Stimulated activated CD4-positive, alpha-beta T cell treated with anti-CD3 and anti-CD28 coated beads, Interleukin-4, amount 100 ng/mL, for 1 hour (primary cell): ENCODE measurements at places on chromosomes 1 and 21.

DNA sequence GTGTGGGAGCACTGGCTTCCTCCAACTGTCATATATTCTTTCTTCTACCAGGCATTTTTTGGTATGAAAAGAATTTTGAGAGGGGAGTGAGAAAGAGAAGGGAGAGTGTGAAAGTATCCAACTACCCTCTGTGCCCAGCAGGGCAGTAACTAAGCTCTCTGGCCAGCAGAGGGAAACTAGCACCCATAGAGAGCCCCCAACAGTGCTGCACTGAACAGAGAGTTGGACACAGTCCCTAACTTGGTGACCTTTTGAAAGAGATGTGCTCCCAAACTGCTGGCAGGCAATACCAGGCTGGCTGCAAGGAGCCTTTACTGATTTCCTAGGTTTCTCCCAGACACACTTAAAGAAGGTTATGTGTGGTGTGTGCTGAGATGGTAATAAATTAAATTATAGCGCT is 118.8 kb upstream of the PBX1 start:
- no peak for DNase-seq

DNA sequence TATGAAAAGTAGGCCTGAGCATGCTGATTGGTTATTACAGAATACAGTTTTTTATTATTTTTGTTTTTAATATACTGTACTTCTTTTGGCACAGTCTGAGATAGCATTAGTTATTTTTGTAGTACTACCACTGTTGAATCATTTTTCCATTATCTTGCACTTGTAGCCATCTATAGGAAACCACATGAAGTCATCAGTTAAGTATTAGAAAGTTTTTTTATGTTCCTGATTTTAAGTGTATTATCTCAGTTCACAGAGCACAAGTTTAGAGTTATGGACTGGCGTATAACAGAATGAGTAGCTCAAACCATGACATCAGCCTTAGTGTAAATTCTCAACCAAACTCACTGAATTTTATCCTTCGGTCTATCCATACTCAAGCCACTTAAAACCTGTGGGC is 22.8 kb downstream of the DHX9 start:
- DNase-seq = no peak

DNA sequence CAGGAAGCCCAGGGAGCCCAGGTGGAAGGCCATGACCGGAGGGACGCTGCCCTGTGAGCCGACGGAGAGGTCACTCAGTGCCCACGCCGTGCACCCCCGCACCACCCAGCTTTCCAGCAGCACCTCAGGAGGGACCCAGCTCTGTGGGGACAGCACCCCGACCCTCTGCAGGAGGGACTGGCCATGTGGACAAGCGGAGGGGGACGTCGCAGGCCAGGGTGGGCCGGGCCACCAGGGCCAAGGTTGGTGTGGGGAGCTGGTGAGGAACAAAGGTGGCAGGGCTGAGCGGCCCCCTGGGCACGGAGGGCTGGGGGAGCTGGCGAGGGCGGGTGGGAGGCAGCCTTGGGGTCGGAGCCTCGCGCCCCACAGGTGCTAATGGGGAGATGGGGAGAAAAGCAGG is 22.8 kb downstream of the NADK start:
- no peak for DNase-seq

DNA sequence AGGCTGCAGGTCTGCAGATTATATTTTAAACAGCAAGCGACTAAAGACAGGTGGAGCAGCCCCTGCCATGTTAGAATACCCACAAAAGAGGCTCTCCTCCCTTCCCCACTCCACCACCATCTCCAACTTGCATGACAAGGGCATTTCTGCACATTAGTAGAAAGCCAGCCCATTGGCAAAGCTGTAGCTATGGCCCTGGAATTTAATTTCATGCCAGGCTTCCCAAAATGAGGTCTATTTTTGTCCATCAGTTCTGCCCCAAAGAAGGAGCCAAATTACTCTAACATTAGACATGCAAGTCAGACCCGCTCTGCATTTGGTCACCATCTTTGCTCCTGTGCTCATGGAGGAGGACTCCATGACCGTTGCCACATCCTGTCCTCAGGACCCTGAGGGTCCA is 115.2 kb downstream of the LAMC2 start:
- no peak for DNase-seq

GRCh38 chr1:154975409-154976059 is 1.1 kb downstream of the CKS1B start:
- peak; percentile 63 for DNase-seq

DNA sequence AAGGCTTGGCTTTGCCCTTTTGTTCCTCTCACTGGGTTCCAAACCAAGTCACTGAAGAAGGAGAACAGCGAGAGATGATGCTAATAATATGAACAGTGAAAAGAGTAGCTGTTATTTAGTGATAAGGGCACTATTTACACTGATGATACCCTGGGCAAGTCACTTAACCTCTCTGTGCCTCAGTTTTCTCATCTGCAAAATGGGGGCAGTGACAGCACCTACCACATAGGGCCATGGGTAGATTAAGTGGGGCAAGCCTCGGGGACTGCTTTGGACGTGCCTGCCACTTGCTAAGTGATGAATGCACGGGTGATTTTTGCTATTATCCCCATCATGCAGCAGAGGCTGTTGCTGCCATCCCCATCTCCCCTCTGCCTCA is 9.2 kb downstream of the ATP13A2 start:
- no peak for DNase-seq

DNA sequence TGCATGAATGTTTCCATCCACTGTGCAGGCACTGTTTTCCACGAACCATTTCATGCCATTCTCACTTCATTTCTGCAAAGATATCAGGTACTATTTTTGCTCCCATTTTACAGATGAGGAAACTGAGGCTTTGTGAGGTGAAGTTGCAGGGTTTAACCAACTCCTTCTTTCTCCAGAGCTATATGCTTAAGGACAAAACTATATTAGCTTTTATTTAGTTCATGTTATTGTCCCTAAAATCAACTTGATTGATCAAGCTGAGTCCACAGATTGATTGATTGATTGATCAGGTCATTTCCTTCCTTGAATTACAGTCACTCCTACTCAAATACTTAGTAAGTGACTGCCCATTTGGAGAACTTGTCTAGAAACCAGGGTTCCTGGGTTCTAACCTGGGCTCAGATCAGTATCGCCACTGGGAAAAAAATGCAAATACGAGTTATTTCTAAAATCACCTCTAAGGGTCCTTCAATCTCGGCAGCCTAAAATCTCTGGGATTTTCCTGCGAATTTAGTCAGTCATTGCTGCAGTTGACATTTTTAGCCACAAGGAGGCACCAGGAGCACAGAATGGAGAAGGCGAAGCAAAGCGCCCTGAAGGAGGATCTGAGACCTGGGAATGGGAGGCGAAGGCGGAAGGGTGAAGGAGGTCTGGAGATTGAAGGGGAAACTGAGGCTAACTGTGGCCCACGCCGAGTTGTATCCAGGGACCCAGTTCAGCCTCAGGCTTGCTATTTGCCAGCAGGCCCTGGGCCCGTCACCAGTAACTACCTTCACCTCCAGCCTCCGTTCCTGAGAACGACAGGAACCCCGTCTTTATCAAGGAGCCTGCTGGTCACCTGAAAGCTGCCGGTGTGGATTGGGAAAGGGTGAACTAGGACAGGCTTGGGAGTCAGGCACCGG is 14.3 kb upstream of the MUL1 start:
- DNase-seq = peak; percentile 56

DNA sequence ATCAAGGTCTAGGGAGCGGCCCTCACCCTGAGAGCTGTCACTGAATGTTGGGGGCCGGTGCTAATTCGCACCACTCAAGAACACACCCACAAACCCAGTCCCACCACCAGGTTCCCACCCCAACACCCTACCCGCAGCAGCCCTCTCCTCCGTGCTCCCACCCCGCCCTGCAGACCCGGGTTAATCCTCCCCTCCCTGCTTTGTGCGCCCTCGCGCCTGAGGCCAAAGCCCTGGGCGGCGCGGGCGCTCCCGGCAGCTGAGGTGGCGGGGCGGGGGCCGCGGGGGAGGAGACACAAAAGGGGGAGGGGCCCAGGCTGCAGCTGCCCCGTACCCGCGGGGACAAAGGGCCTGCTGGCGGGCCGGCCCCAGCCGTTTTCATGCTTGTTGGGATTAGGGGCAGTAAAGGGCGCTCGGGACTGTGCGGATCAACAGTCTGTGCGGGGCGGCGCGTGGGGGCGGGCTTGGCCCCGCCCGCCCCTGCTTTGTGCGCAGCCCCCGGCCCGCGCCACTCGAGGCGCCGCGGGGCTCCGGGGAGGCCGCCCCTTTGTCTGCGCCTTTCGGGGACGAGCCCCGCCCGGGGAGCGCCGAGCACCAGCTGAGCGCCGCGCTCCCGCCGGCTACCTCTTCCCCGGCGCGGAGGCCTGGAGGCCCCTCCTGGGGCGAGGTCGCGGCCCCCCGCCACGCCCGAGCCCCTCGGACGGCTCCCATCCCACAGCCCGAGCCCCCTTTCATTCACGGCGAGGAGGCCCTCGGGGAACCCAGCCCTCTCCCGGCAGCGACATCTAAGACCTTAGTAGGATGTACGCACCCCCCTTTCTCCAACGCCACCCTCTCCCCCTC is 10.9 kb downstream of the C1orf216 start:
- DNase-seq = peak; percentile 40

DNA sequence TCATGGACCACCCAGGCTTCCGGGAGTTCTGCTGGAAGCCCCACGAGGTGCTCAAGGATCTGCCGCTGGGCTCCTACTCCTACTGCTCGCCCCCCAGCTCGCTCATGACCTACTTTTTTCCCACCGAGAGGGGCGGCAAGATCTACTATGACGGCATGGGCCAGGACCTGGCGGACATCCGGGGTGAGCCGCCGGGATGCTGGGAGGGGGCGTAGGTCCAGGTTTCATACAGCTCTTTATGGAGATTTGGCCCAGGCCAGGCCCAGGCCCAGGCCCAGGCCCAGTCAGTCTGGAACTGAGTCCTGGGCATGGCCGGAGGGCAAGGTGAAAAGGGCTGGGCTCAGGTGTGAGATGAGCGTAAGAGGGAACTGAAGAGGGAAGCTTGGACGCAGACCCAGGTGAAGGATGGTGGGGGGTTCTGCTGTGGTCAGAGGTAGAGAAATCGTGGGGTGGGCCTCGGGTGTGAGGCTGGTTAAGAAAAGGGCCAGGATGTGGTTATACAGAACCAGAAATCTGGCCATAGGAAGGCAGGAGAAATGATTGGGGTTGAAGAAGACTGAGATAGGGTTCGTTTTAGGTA is 23.0 kb downstream of the DISP3 start:
- DNase-seq = no peak

- no peak for DNase-seq
These were observed 38.3 kb downstream of the ELK4 start for GRCh38 chr1:205593532-205593931.

GRCh38 chr1:182633657-182634281 is 29.6 kb upstream of the RGS16 start:
- no peak for DNase-seq

GRCh38 chr1:185699874-185700273 is 34.3 kb upstream of the HMCN1 start:
- no peak for DNase-seq

DNA sequence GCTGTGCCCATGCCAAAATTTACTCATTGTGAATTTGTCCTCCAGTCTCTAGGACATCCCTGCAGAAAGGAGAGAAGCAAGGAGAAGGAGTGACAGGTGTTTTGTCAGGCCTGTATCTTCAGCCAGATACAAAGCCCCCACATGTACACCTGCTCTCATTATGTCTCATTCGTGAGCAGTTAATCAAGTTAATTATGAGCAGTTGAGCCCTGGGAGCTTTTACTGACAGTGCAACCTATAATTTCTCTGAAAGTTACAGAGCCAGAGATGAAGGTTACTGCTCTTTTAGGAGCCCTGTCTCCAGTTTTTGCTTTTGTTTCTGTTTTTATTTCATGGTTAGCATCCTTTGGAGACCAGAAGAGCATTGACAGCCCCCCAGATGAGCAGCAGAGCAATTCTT is 5.0 kb upstream of the ILDR2 start:
- DNase-seq = no peak

DNA sequence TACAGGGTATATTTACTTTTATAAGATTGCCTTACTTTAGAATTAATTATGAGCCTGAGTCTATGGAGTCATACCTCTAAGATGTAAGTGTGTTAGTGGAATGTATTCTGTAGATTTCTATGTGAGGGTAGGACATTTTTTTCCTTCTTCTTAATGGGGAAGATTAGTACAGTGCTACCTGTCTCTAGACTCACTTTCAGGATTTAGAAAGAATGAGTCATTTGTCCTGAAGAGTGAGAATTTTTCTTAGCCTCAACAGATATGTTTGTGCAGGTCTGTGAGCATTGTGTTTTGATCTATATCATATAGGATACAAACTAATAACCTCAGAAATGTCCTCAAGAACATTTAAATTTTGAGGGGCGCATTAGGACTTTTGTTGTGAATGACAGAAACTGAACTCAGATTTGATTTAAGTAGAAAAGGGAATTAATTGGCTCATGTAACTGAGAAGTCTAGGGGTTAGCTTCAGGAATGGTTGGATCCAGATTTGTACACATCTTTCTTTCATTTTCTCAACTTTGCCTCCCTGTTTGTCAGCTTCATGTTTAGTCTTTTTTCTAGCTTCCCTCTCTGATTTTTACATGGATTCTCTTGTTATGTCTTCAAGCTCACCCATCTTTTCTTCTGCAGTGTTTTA is 45.3 kb downstream of the TTC3 start:
- DNase-seq = no peak

DNA sequence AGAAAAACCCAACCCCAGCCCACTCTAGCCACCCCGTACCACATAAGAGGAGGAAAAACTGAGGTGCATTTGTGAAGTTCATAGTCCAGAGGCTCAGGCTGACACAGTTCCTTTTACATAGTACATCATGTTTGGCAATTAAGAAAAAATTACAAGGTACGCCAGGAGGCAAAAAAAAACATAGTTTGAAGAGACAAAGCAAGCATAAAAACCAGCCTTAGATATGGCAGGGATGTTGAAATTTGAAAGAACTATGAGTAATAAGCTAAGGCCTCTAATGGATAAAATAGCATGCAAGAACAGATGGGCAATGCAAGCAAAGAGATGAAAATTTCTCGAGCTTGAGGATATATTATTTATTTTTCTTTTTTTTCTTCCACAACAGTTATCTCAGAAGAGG is 31.9 kb downstream of the MIXL1 start:
- no peak for DNase-seq

GRCh38 chr1:60126723-60127122 is 53.2 kb upstream of the C1orf87 start:
- no peak for DNase-seq

DNA sequence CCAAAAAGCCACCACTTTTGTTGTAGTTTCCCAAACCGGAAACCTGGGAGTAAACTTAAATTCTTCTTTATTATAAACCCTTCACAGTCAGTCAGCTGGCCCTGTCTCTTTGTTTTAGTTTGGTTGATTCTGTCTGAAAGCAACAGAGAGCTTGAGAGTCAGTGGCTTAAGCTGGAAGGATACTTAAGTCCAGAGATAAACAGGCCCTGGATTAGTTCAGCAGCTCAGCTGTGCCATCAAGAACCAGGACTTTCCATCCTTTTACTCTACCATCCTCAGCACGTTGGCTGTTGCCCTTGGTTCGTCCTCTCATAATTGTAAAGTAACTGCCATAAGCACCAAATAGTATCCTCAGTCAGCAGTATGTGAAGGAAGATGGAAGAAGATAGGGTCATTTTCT is 4.5 kb downstream of the DESI2 start:
- no peak for DNase-seq
